Lung microvascular endothelial cell (primary cell): ENCODE measurements at places on chromosomes 5 and 9.

- DNase-seq, result no peak
Observed at GRCh38 chr9:3507395-3508077, 18.3 kb downstream of the RFX3 start.

- no peak for DNase-seq
Observed at GRCh38 chr9:98364086-98364485, 108.6 kb upstream of the TBC1D2 start.

DNA sequence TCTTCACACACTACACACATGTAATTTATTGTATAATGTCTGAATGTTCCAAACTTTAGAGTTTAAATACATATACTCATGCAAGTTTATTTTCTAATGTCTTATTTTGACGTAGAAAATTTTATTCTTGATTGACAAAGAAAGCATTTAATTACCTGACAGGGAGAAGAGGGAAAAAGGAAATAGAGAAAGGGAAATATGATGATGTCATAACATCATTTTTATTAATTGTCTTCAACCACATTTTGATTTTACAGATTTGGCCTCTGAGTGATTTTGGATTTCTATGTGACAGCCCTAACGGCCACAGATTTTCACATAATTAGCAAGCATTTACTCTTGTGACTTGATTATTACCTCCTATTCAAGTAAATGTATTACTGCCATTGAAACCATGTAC, 106.1 kb upstream of the FSTL4 start:
- no peak for DNase-seq

- no peak for DNase-seq
Observed at GRCh38 chr9:72013292-72013760, 47.1 kb downstream of the C9orf57 start.

GRCh38 chr5:125492977-125493376, 746.5 kb upstream of the ZNF608 start:
- no peak for DNase-seq

DNA sequence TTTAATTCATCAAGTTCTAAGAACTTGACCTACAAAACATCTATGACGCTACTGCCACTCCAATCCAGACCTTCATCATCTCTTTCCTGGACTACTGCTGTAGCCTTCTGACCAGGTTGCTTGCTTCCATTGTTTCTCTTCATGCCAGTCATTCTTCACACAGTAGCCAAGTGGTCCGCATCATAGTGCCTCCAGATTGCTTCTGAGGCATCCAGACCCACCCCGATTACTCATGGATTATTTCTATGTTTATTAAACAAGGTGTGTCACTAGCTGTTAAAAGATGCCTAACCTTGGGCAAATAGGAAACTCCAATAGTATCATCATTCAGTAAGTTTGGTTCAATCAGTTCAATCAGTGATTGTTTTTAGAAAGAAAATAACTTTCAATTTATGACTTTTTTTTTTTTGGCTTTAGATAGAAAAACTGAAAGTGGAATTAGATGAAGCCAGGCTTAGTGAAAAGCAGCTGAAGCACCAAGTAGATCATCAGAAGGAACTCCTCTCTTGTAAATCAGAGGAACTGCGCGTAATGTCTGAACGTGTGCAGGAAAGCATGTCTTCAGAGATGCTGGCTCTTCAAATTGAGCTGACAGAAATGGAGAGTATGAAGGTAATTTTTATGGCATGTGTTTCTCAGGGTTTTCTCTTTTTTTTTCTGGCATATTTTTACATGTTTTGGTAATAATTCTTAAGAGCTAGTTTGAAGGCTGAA, 9.5 kb downstream of the SPDL1 start:
- no peak for DNase-seq

DNA sequence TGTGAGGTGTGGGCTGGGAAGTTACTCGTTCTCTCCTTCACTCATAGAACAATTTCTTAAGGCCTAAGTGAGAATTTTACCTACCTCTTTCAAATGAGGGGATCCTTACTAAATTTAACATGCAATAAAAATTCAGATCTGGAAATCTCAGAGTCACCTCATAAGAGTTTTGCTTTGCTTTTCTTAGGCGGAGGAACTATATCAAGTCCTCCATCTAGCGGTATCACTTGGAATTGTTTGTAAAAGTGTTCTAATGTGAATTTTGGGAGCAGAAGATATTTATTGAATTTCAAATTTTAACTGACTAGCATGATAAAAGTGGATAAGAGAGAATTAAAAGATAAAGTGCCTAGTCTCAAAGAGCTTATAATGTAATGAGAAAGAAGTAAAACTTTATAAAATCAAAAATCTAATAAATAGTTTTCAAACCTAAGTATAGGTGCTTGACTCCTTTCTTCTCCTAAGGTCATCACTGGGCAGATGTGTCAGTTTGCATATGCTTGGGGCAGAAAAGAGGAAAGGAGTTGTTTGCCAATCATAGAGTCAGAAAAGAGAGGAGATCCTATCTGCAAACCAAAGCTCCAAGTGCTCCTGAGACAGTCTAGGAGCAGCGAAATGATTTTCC, 145.7 kb upstream of the DAB2 start:
- DNase-seq, result peak; percentile 68

DNA sequence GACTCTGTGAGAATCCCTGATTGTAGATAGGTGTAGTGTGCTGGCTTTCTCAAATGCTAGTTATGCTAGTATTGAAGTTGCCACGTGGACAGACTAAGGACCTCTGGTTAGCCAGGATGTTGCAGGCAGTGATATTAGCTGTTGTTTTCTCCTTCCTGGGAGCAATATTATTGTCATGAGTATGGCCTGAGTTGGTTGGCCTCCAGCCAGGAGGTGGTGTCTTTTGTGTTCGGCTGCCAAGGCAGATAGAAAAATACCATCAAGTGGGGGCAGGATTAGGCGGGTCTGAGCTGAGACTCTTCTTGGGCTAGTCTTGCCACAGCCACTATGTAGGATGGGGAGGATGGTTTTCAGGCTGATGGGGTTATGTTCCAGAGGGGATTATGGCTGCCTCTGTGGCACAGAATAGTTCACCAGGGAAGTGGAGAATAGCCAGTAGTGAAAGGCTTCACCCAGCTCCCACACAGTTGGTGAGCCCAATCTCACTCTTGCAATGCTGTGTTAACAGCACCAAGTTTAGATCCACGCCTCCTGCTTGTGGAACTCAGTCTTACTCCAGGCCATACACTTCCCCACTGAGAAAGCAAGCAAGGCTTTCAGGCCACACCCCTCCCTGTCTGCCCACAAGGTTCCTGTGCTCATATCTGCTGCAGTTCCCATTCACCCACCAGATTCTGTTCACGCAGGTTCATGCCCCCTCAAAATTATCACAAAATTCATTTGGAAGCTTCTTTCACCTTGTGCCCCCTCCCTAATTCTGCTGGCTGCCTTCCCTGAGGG, 31.2 kb downstream of the GHR start:
- no peak for DNase-seq

- DNase-seq, result no peak
Observed at GRCh38 chr5:54804521-54804920, 180.9 kb downstream of the ESM1 start.

DNA sequence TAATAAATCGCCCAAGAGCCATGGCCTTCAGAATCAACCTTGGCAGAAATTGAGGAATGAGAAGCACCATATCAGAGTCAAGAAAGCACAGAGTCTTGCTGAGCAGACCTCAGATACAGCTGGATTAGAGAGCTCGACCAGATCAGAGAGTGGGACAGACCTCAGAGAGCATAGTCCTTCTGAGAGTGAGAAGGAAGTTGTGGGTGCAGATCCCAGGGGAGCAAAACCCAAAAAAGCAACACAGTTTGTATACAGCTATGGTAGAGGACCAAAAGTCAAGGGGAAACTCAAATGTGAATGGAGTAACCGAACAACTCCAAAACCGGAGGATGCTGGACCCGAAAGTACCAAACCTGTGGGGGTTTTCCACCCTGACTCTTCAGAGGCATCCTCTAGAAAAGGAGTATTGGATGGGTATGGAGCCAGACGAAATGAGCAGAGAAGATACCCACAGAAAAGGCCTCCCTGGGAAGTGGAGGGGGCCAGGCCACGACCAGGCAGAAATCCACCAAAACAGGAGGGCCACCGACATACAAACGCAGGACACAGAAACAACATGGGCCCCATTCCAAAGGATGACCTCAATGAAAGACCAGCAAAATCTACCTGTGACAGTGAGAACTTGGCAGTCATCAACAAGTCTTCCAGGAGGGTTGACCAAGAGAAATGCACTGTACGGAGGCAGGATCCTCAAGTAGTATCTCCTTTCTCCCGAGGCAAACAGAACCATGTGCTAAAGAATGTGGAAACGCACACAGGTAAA, 4.5 kb downstream of the NFX1 start:
- DNase-seq, result no peak

- DNase-seq, result no peak
Observed at GRCh38 chr9:133104718-133105460, 16.2 kb downstream of the RALGDS start.

GRCh38 chr5:79516986-79517385, 3.1 kb upstream of the HOMER1 start:
- DNase-seq, result no peak

- DNase-seq, result peak; percentile 17
Observed at GRCh38 chr5:167296661-167297060, 994.8 kb upstream of the WWC1 start.

GRCh38 chr5:35158204-35158603, 72.1 kb downstream of the PRLR start:
- DNase-seq, result no peak

- no peak for DNase-seq
Observed at GRCh38 chr9:121572581-121572980, 72.9 kb upstream of the GGTA1 start.

DNA sequence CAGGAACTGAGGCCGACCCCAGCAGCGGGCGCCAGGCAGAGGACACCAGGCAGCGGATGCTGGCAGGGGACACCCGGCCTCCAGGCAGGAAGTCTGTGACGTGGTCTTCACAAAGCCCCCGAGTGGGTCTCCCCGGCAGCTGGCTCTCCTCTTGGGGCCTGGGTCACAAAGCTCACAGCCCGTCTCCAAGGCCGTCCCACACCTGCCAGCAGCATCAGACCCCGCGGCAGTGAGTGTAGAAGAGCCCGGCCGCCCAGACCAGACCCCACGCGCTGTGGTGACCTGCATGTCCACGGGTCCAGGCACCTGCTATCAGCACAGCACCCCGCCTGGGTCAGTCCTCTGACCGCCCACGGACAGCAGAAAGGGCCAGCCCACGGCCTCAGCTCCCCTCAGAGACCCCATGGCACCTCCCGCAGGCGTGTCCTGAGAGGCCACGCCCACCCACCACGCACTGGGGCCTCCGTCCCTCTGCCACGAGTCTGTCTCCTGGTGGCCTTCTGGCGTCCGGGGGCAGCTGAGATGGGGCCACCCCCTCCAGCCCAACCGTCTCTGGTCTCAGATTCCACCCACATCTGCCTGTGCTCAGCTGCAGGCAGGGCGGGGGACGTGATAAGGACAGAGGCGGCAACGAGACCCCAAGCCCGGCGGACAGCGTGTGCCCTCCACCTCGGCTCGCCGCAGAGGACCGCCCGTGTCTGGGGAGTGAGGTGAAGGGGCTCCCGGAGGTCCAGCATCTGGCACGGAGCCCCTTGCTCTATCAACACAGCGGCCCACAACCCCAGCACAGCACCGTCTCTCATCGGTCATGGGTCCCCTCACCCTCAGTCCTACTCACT, 34.2 kb downstream of the EXD3 start:
- DNase-seq, result no peak

GRCh38 chr5:78993165-78993564, 8.1 kb upstream of the ARSB start:
- DNase-seq, result no peak

DNA sequence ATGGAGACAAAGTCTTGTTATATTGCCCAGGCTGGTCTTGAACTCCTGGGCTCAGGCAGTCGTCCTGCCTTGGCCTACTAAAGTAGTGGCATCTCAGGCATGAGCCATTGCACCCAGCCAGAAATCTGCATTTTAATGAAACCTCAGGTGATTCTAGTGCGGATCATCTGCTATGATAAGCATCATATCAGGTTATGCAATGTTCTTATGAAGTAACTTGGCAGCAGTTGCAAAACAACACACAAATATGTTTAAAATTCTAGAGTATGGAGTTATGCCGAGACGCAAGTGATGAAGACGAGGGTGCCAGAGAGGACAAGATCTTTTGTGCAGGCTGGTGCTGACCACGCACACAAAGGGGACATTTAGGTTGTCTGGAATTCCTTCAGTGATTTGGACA, 153.2 kb upstream of the MEF2C start:
- no peak for DNase-seq
